ENCODE measurements at places on chromosomes 2 and 18.

- DNase-seq, result no peak
Observed at GRCh38 chr2:39385172-39385571, 51.9 kb downstream of the MAP4K3 start.

DNA sequence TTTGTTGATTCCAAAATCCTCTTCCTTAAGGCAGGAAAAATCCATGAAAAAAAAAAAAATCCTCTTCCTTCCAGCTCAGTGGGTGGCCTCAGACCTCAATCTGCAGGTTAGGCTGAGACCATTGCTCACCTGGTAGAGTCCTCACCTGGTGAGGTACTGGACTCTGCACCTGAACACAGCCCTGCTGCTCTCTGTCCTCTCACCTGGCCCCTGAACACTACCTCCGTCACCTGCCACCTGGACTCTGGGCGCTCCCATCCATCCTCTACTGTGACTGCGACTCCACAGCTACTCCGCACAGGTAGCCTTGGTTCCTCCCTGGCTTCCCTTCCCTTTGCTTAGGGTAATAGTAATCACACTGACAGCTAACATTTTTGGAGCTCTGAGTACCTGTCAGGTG lies 22.1 kb downstream of the TYMS start:
- no peak for DNase-seq

GRCh38 chr2:156908825-156909224 lies 348.7 kb upstream of the GALNT5 start:
- DNase-seq, result no peak

DNA sequence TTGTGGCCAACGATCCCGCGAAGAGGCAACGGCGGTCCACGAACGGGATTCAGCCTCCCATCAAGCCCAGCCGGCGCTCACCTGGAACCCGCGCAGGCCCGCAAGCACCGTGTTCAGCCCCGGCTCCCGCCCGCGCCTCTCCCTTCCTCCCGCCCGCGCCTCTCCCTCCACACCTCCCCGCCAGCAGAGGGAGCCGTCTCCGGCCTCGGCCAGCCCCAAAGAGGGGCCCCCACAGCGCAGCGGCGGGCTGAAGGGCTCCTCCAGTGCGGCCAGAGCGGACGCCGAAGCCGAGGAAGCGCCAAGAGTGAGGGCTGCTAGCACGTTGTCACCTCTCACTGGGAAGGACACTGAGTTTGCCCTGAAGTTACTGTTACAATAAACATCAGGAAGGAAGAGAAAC lies 55.3 kb upstream of the LAPTM4A start:
- peak; percentile 68 for DNase-seq

GRCh38 chr2:12271589-12271984 lies 445.1 kb upstream of the TRIB2 start:
- DNase-seq, result no peak

DNA sequence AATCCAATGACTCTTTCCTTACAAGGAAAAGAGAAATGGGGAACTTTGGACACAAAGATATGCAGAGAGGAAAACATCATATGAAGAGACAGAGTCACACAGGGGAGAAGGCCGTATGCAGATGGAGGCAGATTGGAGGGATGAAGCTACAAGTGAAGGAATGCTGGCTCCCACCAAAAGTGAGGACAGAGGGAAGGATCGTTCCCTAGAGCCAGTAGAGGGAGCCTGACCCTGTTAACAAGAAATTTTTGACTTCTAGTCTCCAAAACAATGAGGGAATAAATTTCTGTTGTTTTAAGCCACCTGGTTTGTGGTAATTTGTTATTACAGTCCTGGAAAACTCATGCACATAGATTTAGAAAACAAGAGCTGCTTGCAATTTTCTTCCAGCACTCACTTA lies 169.3 kb downstream of the PMAIP1 start:
- DNase-seq, result no peak

DNA sequence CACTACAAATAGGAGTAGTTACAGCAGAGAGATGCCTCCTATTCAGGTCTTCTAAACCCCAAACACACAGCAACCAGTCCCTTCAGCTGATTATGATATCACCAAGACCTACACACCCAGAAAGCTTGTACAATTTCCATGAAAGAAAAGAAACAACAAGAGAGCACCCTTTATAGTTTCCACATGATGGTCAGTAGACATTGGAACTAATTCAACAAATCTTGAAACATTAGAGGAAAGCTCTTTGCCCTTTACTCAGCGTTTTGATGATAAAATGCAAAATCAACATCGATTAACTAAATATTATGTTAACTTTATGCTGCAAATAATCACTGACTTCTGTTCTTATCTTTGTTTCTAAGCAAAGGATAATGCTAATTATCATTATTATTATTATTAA lies 393.6 kb upstream of the ID2 start:
- no peak for DNase-seq

GRCh38 chr2:96698221-96698861 lies 41.5 kb downstream of the LMAN2L start:
- DNase-seq, result no peak

GRCh38 chr2:115572746-115573145 lies 1130.3 kb downstream of the DPP10 start:
- no peak for DNase-seq

DNA sequence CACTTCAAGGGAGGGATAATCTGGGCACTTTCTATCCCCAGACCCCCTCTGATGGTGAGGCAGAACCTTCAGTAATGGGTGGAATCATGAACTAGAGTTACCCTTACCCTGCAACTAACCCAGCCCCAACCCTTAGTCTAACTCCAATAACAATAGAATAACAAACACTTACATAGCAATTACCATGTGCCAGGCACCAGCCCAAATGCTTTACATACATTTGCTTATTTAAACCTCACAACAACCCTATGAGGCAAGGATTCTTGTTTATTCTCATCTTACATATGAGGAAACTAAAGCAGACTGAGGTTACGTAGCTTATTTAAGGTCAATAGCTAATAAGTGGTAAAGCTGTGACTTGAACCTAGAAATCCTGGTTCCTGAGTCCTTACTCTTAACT lies 132.8 kb downstream of the CYP26B1 start:
- no peak for DNase-seq

DNA sequence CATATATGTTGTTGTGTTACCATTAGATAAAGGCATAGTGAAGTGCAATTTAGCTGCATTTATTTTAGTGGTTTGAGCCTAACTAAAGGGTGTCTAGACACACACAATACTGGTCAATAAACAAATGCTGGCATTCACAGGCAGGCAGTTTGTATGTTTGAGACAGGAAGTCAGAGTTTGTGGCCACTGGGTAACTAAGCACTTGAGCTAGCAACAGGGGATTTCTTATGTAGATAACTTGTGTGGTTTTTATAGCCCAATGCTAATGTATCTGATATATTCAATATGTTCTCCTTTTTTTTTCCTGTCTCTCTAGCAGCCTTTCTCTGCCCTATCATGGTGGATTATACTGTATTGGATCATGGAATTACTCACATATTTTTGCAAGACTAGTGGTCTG lies 38.1 kb downstream of the LRRTM4 start:
- no peak for DNase-seq

- no peak for DNase-seq
Observed at GRCh38 chr2:132605236-132606180, 64.5 kb downstream of the LYPD1 start.

DNA sequence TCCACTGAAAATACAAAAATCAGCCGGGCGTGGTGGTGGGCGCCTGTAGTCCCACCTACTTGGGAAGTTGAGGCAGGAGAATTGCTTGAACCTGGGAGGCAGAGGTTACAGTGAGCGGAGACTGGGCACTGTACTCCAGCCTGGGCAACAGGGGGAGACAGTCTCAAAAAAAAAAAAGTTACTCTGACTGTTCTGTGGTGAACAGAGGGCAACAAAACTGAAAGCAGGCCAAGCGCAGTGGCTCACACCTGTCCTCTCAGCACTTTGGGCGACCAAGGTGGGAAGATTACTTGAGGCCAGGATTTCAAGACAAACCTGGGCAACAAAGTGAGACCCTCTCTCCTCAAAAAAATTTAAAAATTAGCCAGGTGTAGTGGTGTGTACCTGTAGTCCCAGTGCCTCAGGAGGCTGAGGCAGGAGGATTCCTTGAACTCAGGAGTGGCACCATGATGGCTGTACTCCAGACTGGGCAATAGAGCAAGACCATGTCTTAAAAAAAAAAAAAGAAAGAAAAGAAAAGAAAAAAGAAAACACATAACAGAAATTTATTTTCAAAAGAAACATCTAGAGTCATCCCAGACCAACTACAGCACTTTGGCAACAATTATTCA lies 13.6 kb upstream of the RTN4 start:
- DNase-seq, result no peak

DNA sequence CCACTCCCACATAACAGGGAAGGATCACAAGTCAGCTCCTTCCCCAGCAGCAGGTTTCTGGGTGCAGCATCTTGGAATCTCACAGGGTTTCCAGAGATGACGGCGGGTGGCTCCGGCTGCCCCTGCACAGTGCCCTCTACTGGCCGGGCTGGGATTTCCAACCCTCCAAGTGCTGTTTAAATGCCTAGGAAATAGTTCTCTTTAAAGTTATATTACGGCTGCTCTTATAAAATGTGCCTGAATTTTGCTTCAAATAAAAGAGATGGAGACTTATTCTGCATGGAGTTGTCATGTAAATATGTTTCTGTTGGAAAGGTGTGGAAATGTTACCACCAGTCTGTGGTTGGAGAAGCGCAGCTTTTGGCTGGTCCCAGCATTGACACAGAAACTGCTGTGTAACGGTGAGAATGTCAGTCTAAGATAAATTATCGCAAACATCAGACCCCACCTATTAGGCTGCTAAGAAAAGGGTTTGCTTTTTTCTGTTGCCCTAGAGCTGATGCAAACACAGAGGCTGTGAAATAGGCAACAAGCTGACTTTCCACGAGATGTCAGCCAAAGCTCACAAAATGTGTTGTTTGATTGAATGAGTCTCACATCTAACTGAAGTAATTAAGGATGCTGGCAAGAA lies 3.3 kb upstream of the HJURP start:
- peak; percentile 73 for DNase-seq

- DNase-seq, result peak; percentile 36
Observed at GRCh38 chr2:240596080-240596460, 9.5 kb downstream of the CAPN10 start.

- DNase-seq, result no peak
Observed at GRCh38 chr2:215542690-215543089, 106.8 kb upstream of the FN1 start.

DNA sequence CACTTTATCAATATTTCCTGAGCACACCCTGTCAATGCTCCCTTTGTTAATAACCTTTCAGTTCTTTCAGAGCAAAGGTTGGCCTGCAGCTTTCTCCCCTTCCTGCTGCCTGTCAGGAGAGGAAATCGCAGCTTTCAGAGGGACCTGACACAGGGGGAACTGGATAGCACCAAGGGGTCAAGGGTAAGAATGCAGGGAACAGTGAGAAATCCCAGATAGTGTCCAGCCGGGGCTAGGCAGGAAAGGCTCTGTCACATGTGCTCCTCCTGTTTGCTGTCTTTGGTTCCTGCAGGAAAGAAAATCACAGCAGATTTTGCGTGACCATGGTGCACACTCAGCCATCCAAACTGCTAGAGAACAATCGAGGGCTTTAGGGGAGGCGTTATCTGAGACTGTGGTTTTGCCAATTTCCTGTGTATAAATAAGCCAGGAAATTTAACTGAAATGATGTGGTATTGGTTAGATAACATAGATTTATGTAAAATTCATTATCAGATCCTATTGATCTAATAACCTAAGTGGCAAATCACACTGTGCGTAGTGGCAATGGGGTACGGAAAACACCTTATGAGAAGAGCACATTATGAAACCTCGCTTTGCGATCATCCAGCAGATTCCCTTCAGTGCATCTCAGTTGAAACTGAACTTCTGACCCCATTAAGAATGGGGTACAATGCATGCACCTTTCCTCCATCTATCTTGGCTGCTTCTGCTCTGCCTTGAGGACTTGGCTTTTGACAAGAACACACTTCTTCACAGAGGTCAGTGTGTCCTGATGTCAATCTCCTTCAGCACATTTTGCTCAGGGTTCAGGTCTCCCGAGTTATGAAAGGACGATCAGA lies 178.0 kb downstream of the ICOS start:
- DNase-seq, result no peak

DNA sequence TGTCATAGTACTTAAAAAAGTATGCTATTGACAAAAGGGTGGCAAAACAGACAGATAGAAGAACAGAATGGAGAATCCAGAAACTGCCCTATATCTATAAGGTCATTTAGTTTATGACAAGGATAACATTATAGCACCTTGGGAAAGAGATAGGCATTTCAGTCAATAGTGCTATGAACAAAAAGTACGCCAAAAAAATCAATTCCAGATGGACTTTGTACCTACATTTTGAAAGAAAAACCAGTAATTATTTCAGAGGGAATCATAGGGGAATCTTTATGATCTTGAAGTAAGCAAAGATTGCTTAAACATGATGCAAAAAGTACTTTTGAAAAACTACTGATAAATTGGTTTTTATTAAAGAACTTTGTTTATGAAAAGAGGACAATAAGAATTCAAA lies 59.9 kb upstream of the SETBP1 start:
- no peak for DNase-seq

DNA sequence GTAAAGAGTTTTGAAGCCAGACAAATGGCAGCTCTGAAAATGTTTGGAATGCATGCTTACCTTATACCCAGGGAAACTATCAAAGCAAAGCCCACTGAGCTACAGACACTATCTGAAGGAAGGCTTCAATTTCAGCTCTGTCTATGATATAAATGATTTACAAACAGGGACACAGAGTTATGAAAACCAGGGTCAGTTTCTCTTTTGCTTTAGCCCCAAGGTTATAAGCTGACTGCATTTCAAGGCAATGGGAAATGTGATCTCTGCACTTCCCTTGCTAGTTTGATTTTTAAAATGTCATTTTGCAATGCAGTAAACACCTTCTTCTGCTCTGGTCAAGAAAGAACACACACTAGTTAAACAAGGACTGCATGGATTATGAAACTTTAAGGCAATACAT lies 65.2 kb upstream of the CCDC195 start:
- DNase-seq, result no peak

- no peak for DNase-seq
Observed at GRCh38 chr2:9271691-9272090, 65.1 kb downstream of the ASAP2 start.

- peak; percentile 65 for DNase-seq
Observed at GRCh38 chr18:47254341-47254939, 3.0 kb upstream of the SKOR2 start.

- DNase-seq, result no peak
Observed at GRCh38 chr2:17950006-17950405, 71.5 kb downstream of the KCNS3 start.

DNA sequence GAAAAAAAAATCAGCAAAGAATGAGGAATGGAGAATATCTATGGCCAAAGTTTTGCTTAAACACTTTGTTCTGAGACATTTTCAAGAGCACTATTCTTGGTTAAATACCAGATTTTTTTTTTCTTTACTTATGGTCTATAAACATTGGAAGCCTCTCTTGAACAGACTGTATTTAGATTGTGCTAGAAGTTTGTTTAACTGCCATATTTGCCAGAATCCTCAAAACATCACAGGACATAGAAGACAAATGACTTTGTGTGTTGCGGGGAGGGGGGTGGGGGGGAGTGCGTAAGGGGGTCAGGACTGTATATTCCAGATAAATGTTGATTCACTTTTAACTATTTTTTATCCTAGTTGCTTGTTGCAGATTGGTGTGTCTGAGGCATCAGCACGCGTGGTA lies 262.0 kb downstream of the MEIS1 start:
- no peak for DNase-seq

All from lower lobe of right lung (tissue), 2 donors.